ENCODE measurements at places on chromosomes 4 and X. TPM values are rescaled to one million over a fixed set of nuclear protein-coding genes. Genes with fewer than 3 reads are reported as not detected.

GRCh38 chr4:65668201-65669089 lies 1.8 kb downstream of the EPHA5 start:
- DNase-seq = no peak

GRCh38 chrX:118552121-118552900 lies 56.7 kb downstream of the DOCK11 start:
- DNase-seq = peak; percentile 40

- no peak for DNase-seq
Measured at GRCh38 chr4:18689308-18690115, 668.0 kb upstream of the LCORL start.

GRCh38 chr4:161680146-161680545 lies 483.7 kb downstream of the FSTL5 start:
- DNase-seq = no peak

GRCh38 chr4:37981425-37981824 lies 21.2 kb downstream of the PTTG2 start:
- DNase-seq = no peak

The MSMO1 gene
- 6.0 TPM for polyA plus RNA-seq

The AMER1 gene
- polyA plus RNA-seq = 0.02 TPM

The SOD3 gene
- not detected for polyA plus RNA-seq

The ELF4 gene
- polyA plus RNA-seq = 20.5 TPM

The CLNK gene
- not detected for polyA plus RNA-seq

The GAGE1 gene
- polyA plus RNA-seq = not detected

The TCEAL6 gene
- polyA plus RNA-seq = not detected

The C1QTNF7 gene
- not detected for polyA plus RNA-seq

Measured in CD14-positive monocyte (primary cell).